HL-60 (cell line): ENCODE measurements at places on chromosomes 4 and X.
A peak's percentile ranks its signal among the peaks of the same experiment; 100 is the strongest.

- DNase-seq, result no peak
Measured at GRCh38 chrX:45191820-45192409, 8.8 kb downstream of the DIPK2B start.

DNA sequence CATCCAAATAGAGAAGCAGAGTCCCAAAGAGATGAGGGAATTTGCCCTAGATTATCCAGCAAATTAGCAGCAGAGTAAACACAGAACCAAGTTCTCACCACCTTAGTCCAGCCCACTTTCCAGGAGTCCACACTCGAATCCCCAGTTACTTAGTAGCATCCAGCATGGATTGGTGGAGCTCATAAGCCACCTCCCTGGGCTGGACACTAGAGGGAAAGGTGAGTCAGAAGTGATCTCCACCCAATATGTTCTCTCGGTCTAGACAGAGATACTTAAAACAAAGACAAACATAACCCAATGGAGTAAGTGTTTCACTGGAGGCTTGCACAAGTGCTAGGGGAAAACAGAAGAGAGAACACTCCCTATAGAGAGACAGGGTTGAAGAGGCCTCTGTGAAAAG is 105.1 kb upstream of the CPEB2 start:
- DNase-seq, result no peak

GRCh38 chr4:26622913-26623312 is 39.0 kb downstream of the TBC1D19 start:
- DNase-seq, result no peak

DNA sequence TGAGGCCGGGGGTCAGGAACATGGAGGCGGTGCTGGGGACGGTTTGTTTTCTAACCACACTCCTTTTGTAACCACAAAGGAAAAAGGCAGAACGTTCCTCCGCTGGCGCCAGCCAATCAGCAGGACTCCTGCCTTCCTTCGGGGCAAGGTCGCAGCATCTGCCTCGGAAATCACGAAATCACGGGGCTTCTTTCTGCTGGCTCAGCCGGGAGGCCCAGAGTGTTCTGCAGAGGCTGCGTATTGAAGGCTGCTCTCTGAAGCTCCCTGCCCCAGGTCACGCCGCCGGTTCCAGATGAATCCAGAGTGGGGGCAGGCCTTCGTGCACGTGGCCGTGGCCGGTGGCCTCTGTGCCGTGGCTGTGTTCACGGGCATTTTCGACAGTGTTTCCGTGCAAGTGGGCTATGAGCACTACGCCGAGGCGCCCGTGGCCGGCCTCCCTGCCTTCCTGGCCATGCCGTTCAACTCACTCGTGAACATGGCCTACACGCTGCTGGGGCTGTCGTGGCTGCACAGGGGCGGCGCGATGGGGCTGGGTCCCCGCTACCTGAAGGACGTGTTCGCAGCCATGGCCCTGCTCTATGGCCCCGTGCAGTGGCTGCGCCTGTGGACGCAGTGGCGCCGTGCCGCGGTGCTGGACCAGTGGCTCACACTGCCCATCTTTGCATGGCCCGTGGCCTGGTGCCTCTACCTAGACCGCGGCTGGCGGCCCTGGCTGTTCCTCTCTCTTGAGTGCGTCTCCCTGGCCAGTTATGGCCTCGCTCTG is 9.4 kb downstream of the TMEM187 start:
- DNase-seq, result peak; percentile 92

DNA sequence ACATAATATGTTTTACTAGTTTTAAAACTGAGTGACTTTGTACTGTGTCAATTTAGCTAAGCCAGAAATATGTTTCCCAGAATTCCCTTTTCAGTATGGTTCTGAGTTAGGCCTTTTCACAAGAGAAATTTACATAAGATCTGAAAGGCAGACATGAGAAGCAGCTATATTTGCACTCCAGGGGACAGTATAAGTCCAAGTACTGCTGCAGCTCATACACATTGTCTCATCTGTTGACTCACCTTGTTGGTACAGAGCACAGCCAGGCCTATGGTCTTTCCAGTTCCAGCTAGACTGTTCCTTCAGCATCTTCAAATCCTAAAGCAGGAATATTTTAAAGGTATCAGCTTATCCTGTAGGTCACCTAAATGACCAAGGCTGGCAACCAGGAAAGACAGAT is 53.5 kb downstream of the BMP3 start:
- no peak for DNase-seq

DNA sequence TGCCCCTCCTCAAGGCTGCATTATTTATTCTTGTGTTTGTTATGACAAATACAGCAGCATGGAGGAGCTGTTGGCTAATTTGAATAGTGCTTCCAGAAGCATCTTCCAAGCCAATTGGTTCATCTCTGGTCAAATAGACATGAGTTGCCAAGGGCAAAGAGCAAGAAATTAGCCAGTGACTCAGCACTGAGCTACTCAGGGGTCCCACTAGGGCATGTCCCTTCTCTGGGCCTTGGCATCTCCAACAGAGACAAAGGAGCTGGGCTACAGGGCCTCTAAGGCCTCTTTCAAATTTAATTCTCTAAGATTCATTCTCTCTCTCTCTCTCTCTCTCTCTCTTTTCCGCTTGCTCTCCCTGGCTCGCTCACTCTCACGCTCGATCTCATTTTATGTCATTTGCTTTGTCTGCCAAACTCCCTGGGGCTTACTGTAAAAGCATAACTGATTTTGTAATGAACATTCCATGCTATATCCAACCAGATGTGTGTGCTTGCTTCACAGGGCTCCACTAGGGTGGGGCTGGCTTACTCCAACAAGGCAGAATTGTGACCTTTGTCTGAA is 86.7 kb upstream of the MAGEA4 start:
- DNase-seq, result no peak

GRCh38 chr4:115515366-115515765 is 401.9 kb upstream of the NDST4 start:
- DNase-seq, result no peak

DNA sequence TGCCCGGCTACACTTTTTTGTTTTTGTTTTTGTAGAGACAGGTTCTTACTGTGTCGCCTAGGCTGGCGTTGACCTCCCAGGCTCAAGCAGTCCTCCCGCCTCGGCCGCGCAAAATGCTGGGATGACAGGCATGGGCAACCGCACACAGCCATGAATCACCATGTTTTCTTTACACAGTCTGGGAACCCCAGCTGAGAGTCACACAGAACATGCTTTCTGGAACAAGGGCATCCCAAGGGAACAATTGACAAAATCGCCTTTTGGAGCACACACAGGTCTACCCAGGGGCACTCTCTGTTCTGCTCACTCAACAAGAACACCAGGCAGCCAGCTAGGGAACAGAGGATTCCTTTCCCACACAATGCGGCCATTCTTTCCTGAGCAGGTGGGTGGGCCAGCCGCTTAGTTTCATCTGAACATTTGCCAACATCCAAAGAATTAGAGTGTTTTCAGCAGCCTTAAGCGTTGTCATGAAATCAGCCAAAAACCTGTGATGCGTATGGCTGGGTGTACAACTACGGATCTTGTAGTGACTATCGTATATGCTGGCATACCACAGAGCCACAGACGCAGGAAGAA is 15.7 kb downstream of the PRKX start:
- no peak for DNase-seq

GRCh38 chr4:145930592-145930991 is 8.0 kb downstream of the ZNF827 start:
- DNase-seq, result no peak

GRCh38 chr4:88219099-88219498 is 60.7 kb upstream of the ABCG2 start:
- DNase-seq, result no peak

- no peak for DNase-seq
Measured at GRCh38 chrX:153885968-153886903, at the start of gene L1CAM. L1CAM (minus strand) TSS chrX:153886173; CDS start chrX:153875836, 10,337 bp downstream.

DNA sequence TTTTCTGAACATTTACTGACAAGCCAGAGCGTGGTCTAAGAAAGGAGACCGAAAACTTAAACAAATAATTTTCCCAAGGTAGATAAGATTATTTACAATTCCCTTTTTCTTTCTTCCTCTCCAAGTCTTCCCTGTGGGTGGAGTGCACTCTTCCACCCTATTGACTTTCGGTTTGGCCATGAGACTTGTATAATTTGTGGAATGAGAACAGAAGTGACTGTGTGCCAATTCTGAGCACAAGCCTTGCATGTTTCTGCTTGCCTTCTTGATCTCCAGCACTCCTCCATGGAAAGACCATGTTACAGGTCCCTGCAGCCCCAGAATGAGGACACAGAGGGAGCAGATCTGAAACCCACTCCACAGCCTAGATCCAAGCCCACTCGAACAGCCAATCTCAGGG is 150.0 kb upstream of the HPGD start:
- no peak for DNase-seq

- DNase-seq, result no peak
Measured at GRCh38 chr4:185108669-185109068, 34.4 kb upstream of the SLC25A4 start.

GRCh38 chr4:148443512-148444295 is 1.5 kb upstream of the NR3C2 start:
- no peak for DNase-seq

- DNase-seq, result no peak
Measured at GRCh38 chr4:44720371-44720770, 6.0 kb downstream of the GNPDA2 start.

GRCh38 chrX:106901341-106901740 is 1.8 kb downstream of the RIPPLY1 start:
- no peak for DNase-seq

- DNase-seq, result peak; percentile 73
Measured at GRCh38 chrX:26511589-26512363, 295.8 kb downstream of the MAGEB5 start.

DNA sequence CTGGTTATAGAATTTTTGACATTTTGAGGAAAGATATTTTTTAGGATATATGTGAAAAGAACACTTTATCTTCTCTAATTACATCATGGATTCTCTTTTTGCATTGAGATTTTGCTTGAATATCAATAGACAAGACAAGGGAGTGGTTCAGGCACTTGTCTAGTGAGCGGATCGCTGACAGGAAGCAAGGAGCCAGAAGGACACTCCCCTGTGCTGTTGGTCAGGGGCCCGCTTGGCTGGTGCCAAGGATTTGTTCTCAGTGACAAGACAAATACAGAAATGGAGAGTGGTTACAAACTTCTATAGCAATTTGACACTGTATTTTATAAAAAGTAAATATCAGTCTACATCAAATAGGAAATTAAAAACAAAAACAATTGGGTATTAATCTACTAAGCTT is 60.0 kb downstream of the SLC9B1 start:
- DNase-seq, result no peak

- DNase-seq, result no peak
Measured at GRCh38 chr4:126475730-126476129, 1157.0 kb upstream of the INTU start.

GRCh38 chr4:135325264-135325663 is 1123.7 kb upstream of the PABPC4L start:
- no peak for DNase-seq

DNA sequence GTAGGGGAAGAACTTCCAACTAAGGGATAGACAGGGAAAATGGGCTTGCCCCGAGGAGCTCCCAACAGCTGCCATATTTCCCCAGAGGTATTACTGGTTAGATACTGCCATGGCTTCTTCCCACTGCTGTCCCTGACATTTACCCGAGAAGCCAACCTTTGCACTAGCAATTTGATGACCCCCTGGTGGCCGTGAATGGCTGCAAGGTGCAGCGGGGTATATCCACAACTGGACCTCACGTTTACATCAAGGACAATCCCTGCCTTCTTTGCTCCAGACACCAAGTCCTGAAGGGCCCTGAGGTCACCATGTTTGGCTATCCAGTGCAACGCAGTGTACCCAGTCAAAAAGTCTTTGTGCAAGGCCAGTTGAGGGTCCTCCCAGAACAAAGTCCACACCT is 2.3 kb downstream of the SOWAHB start:
- DNase-seq, result no peak

DNA sequence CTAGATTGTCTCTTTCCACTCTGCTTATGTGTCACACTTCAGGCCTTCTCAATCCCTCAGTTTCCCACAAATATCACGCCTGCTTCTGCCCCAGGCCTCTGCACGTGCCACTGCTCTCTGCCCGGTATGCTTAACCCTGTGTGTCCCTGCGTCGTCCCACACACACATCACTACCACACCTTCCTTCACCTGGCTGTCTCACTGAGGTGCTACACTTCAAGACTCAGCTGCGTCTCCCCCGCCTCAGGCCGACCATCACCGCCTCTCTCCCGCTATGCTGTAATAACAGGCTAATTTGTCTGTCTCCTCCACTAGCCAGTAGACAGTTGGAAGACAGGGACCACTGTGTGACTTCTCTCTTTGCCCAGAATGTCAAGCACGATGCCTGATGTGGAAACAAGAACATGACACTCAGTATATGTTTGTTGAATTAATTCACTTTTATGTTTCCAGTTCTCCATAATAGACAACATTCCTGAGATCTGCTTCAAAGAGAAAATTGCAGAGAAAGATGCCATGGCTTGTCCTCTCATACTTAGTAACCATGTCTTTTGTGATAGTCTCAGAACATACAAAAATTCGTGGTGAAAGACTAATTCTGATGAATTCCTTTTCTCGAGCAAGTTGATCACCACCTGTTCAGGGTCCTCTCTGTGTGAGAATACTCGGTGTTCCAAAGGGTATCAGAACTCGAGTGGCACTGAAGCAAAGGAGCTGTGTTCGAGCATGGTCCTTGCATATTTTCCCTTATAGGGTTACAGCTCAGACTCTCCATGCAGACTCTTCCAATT is 54.2 kb downstream of the AFAP1 start:
- no peak for DNase-seq

- DNase-seq, result no peak
Measured at GRCh38 chr4:139333046-139333445, 30.8 kb upstream of the NDUFC1 start.

DNA sequence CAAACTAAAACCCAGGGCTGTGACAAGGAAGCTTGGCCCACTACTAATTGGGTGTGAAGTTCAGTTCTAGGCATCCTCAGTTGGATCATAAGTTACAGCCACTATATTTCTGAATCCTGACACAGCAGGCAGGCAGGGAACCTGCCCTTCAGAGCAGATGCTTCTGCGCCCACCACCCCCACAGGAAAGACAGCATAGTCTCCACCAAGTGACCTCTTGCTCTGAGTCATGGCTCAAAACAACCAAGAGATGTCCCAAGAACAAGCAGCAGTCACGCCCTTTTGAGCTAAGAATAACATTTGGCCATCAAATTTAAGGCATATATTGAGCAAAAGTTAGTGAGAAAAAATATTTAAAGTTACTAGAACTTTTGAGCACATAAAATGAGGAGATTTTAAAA is 170.7 kb upstream of the SMARCAD1 start:
- no peak for DNase-seq

- DNase-seq, result no peak
Measured at GRCh38 chrX:29376584-29376983, 789.3 kb downstream of the IL1RAPL1 start.

DNA sequence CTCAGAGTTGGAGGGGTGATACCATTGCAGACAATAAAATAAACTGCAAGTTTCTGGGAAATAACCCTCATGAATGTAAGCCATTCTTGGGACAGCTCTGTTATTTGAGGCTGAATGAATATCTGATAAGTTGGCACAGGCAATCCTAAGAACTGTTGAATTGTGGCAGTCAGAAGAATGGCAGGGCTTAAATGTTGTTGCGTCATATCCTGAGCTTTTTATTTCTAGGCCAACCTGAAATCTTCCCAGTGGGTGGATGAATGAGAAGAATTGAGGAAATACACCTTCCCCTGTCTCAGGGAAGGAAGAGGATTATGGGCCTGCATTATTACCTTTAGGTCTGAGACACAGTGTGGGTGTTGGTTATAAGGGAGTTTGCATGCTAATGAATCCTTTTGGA is 64.4 kb upstream of the C4orf54 start:
- DNase-seq, result no peak
